ENCODE measurements at places on chromosomes 5 and 9.

GRCh38 chr5:174185506-174185905, 140.0 kb downstream of the NSG2 start:
- no peak for DNase-seq

GRCh38 chr9:93820667-93821306, 134.4 kb downstream of the BARX1 start:
- DNase-seq: no peak

GRCh38 chr5:80631278-80632259, 22.9 kb upstream of the MSH3 start:
- no peak for DNase-seq

DNA sequence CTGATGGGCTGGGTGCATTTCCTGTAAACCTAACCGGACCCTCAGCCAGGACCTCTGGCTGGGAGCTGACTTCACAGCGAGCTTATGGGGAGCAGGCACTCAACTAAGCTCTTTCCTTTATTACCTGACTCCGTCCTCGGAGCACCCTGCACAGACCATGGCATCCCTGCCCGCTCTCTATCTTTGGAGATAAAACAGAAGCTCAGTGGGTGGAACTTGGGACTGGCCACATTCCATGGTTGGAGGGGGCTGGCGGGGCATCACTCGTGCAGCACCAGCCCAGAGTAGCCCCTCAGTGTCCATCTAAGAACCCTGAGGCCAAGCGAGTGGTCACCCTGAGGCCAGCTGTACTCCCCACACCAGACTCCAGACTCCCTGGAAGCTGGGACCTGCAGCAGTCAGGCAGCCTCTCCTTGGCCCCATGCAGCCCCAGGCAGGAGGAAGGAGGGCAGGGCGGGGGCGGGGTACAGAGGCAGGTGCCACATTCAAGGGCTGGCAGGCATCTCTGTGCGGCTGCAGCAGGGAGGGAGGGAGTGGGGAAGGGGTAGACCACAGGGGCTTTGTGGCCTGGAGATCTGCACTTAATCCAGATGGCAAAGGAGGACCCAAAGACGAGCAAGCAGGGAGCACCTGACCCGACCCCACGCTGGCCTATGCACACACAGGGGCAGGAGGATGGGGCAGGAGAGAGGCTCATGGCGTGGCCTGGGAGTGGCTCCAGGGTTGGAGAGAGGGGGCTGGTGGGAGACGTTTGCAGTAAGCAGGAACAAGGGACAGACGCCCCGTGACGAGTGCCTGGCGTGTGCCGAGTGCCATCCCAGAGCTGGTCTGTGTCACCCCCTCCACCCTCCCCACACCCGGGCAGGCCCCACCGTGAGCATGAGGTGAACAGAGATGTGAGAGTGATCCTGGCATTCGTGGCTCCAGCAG, 26.1 kb downstream of the GLT6D1 start:
- no peak for DNase-seq

Data from bone marrow (tissue), 2 donors.